ENCODE measurements at places on chromosomes 7 and 10. TPM values are rescaled to one million over a fixed set of nuclear protein-coding genes. Genes with fewer than 3 reads are reported as not detected.

GALNT17 gene
- 27.0 TPM for total RNA-seq

AZGP1 gene
- total RNA-seq, result 0.75 TPM

LIPJ gene
- 0.13 TPM for total RNA-seq

- peak overlapping the region; percentile 88 for H3K27ac ChIP-seq
- H3K4me1 ChIP-seq, result peaks cover 44% of the 10 kb centered on the region
- no peak overlapping the region for H3K4me3 ChIP-seq
- peak; percentile 90 for DNase-seq
- H3K36me3 ChIP-seq, result no peaks in the 10 kb centered on the region
These were observed 254.8 kb upstream of the PITRM1 start for GRCh38 chr10:3427347-3427746.

LRRC4 gene
- total RNA-seq, result 2.0 TPM

RBM20 gene
- 8.3 TPM for total RNA-seq

DNA sequence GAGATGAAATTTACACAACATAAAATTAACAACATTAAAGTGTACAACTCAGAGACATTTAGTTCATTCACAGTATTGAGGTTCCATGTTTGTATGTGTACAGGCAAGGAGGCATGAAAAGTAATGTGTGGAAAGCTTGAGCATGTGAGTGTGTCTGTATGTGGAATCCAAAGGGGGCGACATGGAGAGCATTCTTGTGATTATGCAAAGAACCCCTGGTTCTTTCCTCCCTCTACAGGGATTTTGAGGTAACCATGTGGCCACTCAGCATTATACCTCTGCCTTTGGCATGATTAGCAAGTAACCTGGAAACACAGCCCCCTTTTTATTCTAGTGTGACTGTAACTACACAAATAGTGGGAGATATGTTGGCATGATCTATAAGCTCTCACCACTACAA is 21.0 kb downstream of the OR2F1 start:
- H3K4me3 ChIP-seq, result no peak overlapping the region
- H3K4me1 ChIP-seq, result no peaks in the 10 kb centered on the region
- no peaks in the 10 kb centered on the region for H3K36me3 ChIP-seq
- H3K27ac ChIP-seq, result no peak overlapping the region
- DNase-seq, result peak; percentile 14

ANXA7 gene
- 53.3 TPM for total RNA-seq

DNA sequence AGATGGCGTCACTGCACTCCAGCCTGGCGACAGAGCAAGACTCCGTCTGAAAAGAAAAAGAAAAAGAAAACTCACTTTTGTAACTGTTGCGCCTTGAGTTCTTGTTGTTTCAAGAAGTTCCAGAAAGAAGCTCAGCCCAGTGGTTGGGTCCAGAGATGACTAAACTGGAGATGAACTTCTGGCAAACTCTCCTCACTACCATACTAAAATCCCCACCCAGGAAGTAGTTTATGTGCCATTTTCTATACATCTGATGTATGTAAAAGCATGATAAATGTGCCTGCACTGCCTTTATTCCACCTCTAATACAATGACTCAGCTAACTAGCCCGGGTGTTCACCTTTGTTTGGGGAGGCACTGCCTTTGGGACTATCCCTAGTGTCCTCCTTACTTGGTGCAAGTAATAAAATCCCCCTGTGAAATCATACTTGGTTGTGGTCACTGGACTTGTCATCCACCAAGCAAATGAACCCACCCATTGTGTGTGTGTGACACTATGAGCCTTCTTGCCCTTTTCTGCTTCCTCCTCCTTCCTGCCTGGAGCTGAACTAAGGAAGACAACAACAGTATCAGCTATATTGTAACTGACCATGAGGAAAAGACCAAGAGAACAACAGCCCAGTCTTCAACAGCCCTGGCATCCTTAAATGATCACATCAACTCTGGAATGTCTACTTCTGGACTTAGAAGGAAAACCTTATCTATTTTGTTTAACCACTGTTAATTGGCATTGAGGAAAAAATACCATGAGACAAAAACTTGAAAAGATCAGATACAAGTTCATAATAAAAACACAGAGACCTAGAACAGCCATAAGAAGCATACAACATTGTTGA is 33.6 kb downstream of the JMJD1C start:
- peaks cover 7% of the 10 kb centered on the region for H3K4me1 ChIP-seq
- no peak for DNase-seq
- H3K27me3 ChIP-seq, result no peaks in the 10 kb centered on the region
- no peaks in the 10 kb centered on the region for H3K36me3 ChIP-seq
- H3K27ac ChIP-seq, result no peak overlapping the region
- no peak overlapping the region for H3K4me3 ChIP-seq

DNA sequence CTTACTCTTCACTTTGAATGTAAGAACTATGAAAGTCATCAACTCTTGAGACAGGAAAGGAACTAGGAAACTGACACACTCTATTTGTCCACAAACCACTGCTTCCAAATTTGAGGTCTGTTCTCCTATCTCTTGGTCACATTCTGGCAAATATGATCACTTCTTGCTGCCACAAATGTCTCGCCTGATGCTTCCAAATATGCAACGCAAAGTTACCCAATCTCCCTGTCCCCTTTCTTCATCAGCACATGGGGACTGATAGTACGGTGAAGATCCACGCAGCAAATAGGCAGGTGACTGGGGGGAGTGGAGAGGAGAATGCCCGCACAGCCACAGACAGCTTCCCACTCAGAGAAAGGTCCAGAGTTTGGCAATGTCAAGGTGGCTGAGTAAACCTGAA is 92.6 kb upstream of the TCF7L2 start:
- no peak overlapping the region for H3K4me3 ChIP-seq
- no peaks in the 10 kb centered on the region for H3K36me3 ChIP-seq
- no peaks in the 10 kb centered on the region for H3K27me3 ChIP-seq
- DNase-seq, result no peak
- no peak overlapping the region for H3K27ac ChIP-seq

- H3K4me3 ChIP-seq, result no peak overlapping the region
- DNase-seq, result no peak
- no peaks in the 10 kb centered on the region for H3K36me3 ChIP-seq
- H3K27ac ChIP-seq, result no peak overlapping the region
- H3K4me1 ChIP-seq, result peaks cover 9% of the 10 kb centered on the region
These were observed 33.5 kb upstream of the CCSER2 start for GRCh38 chr10:84294766-84295447.

DNA sequence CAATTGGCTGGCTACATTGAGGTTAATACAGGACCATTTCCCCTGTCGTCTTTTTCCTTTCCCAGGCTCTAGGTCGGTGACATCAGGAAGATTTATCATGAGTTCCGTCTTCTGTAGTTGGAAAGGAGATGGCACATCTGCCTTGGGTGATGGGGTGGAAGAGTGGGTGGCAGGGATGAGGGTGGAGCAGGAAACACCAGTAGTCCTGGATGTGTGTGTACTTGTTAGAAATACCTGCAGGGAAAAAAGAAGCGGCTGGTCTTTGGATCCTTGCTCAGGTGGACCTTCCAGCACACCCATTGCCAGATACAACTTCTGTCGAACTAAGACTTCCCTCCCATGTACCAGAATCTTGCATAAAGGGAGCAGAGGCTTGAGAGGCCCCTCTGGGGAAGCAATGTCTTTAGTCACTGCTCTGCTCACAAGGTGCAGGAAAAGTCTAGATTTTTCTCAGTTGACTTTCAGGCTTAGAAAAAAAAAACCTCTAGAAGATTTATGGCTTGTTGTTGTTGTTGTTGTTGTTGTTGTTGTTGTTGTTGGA is 516.8 kb upstream of the GALNT17 start:
- peaks cover 9% of the 10 kb centered on the region for H3K27me3 ChIP-seq
- H3K36me3 ChIP-seq, result no peaks in the 10 kb centered on the region
- H3K4me1 ChIP-seq, result peaks cover 15% of the 10 kb centered on the region
- H3K4me3 ChIP-seq, result no peak overlapping the region
- H3K27ac ChIP-seq, result no peak overlapping the region

DNA sequence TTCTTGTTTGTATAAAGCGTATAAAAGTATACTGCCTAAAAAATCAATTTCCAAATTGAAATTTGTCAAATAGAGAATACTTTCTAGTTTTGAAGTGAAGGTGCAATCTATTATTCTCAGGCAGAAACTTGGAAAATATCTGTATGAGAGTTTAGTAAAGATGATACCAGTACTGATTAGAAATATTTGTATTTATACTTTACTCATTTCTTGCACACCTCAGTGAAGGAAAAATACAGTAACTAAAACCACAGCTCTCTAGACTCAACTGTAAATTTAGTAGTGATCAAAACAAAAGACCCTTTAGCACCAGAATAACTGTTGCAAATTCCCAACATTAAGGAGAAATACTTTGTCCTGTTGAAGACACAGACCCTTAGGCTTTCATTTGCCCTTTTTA is 71.3 kb upstream of the CYP26C1 start:
- DNase-seq, result no peak
- no peak overlapping the region for H3K4me3 ChIP-seq
- no peaks in the 10 kb centered on the region for H3K4me1 ChIP-seq
- H3K36me3 ChIP-seq, result no peaks in the 10 kb centered on the region
- no peak overlapping the region for H3K27ac ChIP-seq

DNA sequence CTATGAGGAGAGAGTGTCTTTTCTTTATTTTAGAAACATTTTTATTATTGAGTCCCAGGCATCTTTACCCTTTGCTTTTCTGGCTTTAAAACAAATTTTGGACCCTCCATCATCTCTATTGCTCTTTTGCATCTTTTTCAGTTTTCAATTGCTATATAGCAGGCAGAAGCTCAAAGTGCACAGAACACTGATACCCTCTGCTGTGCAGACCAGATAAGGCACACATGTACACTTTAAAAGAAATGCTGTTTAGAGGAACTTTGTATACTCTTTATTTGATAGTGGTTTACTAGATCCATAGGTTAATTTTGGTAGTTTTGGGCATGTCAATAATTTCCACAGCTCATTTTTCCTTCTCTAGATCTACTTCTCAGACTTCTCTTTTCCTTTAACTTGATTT is 324.2 kb downstream of the SH2D4B start:
- peak; percentile 4 for DNase-seq
- no peak overlapping the region for H3K27ac ChIP-seq

PNLIP gene
- 0.18 TPM for total RNA-seq

GRCh38 chr10:5385224-5385623 is 19.4 kb downstream of the TUBAL3 start:
- no peak for DNase-seq
- H3K36me3 ChIP-seq, result no peaks in the 10 kb centered on the region
- peaks cover 2% of the 10 kb centered on the region for H3K27me3 ChIP-seq

DNA sequence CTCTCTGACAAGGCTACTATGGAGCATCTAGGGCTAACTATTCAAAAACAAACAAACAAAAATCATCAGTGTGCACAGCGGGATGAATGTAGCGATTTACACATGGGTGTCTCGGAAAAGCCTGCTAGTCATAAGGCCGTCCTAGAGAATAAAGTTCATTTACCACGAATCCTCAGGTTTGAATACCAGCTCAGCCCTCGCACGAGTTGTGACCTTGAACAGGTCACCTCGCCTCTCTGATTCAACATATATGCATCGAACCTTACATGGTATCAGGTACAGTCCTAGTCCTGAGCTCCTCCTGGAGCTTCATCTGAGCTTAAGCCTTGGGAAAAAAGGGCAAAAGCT is 572 bp downstream of the ATP5MF start:
- peak overlapping the region; percentile 98 for H3K4me3 ChIP-seq
- H3K4me1 ChIP-seq, result peaks cover 17% of the 10 kb centered on the region
- no peak for DNase-seq
- peak overlapping the region; percentile 75 for H3K27ac ChIP-seq
- H3K36me3 ChIP-seq, result peaks cover 21% of the 10 kb centered on the region
- H3K27me3 ChIP-seq, result peaks cover 3% of the 10 kb centered on the region

- no peaks in the 10 kb centered on the region for H3K4me1 ChIP-seq
- no peaks in the 10 kb centered on the region for H3K36me3 ChIP-seq
- H3K4me3 ChIP-seq, result no peak overlapping the region
- H3K27ac ChIP-seq, result no peak overlapping the region
- H3K27me3 ChIP-seq, result peaks cover 19% of the 10 kb centered on the region
These were observed 365.6 kb upstream of the AUTS2 start for GRCh38 chr7:69232445-69233376.

DNA sequence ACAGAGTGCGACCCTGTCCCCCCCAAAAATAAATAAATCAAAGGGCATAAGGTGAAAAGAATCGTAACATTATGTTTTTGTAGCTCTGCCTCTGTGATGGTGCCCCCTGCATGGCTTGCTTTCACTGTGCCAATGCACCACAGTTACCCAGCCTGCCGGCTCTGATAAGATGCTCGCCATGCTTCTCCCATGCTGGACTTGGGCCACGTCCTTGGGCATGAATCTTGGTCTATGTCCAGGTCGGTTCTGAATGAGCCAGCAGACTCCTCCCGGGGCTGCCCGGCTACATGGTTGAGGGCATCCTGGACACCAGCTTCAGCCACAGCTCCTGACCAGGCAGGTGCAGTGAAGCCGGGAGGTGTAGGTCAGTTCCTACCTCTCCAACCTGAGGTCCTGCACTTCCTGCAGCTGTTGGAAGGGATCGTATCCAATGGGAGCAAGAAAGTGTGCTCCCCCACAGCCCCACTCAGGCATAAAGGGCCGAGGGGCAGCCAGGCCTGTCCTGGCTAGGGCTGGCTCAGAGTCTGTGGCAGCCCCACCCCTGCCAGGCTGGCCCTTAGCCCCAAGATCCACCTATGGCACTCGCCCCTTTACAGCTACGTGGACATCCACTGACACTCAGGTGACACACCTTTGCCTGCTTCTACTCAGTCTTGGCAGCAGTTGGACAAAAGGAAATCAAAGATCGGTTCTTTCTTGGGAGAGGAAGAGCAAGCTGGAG is 34.1 kb downstream of the CHST3 start:
- no peaks in the 10 kb centered on the region for H3K27me3 ChIP-seq
- peaks cover 69% of the 10 kb centered on the region for H3K4me1 ChIP-seq
- no peak for DNase-seq
- no peak overlapping the region for H3K4me3 ChIP-seq

- no peak for DNase-seq
- H3K4me3 ChIP-seq, result no peak overlapping the region
- no peaks in the 10 kb centered on the region for H3K27me3 ChIP-seq
- no peaks in the 10 kb centered on the region for H3K4me1 ChIP-seq
These were observed 128.7 kb downstream of the SAMD9 start for GRCh38 chr7:92988941-92989545.

SYT15 gene
- total RNA-seq, result 1.1 TPM

DNA sequence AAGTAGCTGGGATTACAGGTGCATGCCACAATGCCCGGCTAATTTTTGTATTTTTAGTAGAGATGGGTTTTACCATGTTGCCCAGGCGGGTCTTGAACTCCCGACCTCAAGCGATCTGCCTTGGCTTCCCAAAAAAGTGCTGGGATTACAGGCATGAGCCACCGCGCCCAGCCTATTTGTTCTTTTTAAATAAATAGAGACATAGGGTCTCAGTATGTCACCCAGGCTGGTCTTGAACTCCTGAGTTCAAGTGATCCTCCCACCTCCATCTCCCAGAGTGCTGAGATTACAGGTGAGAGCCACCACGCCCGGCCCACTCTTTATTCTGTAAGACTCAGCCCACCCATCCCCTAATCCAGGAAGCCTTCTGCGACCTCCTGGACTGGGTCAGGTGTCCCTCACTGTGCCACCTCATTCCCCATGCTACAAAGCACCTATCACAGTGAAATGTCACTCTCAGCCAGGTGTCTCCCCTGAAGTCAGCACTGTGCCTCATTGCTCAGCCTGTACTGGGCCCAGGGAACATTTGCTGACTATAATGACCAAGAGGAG is 2.8 kb downstream of the TMEM120A start:
- no peak for DNase-seq
- peaks cover 56% of the 10 kb centered on the region for H3K4me1 ChIP-seq
- H3K27me3 ChIP-seq, result no peaks in the 10 kb centered on the region

SFMBT2 gene
- total RNA-seq, result 7.7 TPM

- no peaks in the 10 kb centered on the region for H3K27me3 ChIP-seq
- no peak for DNase-seq
- H3K4me3 ChIP-seq, result no peak overlapping the region
- H3K36me3 ChIP-seq, result peaks cover 48% of the 10 kb centered on the region
- no peak overlapping the region for H3K27ac ChIP-seq
- peaks cover 11% of the 10 kb centered on the region for H3K4me1 ChIP-seq
These were observed 4.7 kb downstream of the BAZ1B start for GRCh38 chr7:73517241-73517995.

All from muscle of leg (tissue), 16 donors.